Activated CD4-positive, alpha-beta memory T cell treated with anti-CD3 and anti-CD28 coated beads for 36 hours (primary cell): ENCODE measurements at places on chromosomes 13 and 19. TPM values are rescaled to one million over a fixed set of nuclear protein-coding genes. Genes with fewer than 3 reads are reported as not detected.

DNA sequence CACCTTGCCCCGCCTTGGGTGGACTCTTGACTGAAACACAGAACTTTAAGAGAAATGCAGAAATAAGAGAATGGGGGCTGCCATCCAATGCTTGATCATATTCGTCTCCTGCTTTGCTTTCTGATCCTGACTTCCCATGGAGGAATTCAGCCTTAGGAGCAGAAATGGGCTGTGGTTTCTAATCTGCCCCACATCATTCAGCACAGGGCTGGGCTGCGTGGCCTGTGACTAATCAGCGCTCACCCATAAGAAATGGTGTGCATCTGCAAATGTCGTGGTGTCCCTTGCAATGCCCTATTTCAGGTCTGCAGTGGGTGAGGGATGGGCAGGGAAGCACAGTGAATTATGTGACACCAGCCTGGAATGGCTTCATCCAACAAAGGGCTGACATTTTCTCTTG is 60.7 kb upstream of the URI1 start:
- H3K4me1 ChIP-seq = peaks cover under 1% of the 10 kb centered on the region
- no peaks in the 10 kb centered on the region for H3K36me3 ChIP-seq
- H3K27me3 ChIP-seq = peaks cover 3% of the 10 kb centered on the region
- no peak for DNase-seq
- H3K4me3 ChIP-seq = no peak overlapping the region

Gene C1QTNF9B
- not detected for total RNA-seq

DNA sequence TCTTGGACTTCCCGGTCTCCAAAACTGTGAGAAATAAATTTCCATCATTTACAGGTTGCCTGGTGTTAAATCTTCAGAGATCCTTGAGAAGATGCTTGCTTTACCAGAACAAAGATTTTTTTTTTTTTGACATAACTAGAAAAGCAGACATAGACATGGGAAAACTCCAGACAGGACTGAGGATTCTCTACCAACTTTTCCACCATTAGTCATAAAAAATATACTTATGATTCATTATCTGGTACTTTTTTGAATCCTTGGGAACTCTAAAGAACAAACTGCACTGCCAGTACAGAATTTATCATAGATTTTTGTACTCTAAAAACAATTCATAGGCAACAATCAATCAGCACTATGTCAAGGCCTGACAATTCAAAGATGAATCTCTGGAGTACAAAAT is 487.6 kb downstream of the EFNB2 start:
- no peaks in the 10 kb centered on the region for H3K36me3 ChIP-seq
- no peaks in the 10 kb centered on the region for H3K27me3 ChIP-seq
- DNase-seq = no peak
- H3K27ac ChIP-seq = no peak overlapping the region

GRCh38 chr19:2329149-2329478 is 630 bp downstream of the SPPL2B start:
- no peaks in the 10 kb centered on the region for H3K27me3 ChIP-seq
- peaks cover 31% of the 10 kb centered on the region for H3K36me3 ChIP-seq
- peak overlapping the region; percentile 99 for H3K4me3 ChIP-seq
- peaks cover 53% of the 10 kb centered on the region for H3K4me1 ChIP-seq

DNA sequence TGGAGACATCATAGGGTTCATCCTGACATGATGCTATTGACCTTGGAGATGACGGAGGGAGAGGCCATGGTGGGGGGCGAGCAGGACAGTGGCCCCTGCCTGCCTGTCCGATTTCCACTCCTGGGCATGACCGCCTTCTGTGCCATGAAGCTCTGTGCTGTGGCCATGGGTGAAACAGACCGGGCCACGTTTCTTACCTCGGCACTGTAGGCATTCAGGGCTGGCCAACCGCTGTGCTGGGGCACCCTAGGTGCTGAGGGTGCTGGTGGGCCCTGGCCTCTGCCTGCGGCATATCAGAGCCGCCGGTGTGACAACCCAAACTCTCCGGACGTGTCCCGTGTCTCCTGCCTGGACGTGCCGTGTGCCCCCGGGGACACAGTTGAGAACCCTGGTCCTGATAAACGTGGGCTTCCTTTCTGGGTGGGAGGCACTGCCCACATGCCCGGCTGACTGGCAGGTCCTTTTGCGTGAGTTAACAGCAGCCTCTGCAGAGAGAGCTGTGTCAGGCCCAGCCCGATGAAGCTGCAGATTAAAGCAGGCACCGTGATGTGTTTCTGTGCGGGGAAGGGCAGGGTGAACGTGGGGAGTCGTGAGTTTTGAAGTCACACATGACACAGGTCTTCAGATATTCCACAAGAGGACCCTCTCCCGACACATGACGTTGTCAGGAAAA is 46.5 kb downstream of the TMEM255B start:
- H3K4me1 ChIP-seq = no peaks in the 10 kb centered on the region
- DNase-seq = no peak
- H3K4me3 ChIP-seq = no peak overlapping the region
- H3K27ac ChIP-seq = no peak overlapping the region
- H3K36me3 ChIP-seq = peaks cover 3% of the 10 kb centered on the region

DNA sequence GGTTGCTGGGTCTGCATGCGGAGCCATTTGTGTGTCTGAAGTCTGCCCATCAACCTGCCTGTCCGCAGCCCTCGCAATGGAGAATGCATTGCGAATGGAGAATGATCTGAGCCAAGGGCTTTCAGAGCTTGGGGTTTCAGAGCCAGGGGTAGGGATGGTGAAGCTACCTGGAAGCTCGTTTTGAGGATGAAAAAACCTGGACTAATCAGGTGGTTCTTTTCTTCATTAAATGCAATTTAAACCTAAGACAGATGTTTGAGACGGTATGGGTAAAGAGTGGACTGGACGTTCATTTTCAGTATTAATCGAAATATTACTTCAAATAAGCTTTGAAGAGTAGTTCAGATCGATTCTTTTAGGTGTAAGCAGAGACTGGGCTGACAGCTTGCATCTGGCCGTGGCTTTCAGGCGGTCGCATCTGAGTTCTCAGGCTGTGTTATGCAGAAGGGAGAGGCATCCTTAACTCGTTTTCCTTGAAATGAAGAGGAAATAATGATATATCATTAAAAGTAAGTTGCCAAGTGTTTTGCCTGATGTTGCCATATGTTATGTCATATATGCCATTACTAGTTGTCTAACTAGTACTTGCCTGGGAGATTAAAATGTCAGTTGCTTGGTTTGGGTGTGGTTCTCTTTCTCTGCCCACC is 801 bp downstream of the MCF2L start:
- H3K36me3 ChIP-seq = no peaks in the 10 kb centered on the region
- H3K4me1 ChIP-seq = peaks cover 18% of the 10 kb centered on the region
- peak overlapping the region; percentile 82 for H3K4me3 ChIP-seq
- no peaks in the 10 kb centered on the region for H3K27me3 ChIP-seq
- no peak for DNase-seq

DNA sequence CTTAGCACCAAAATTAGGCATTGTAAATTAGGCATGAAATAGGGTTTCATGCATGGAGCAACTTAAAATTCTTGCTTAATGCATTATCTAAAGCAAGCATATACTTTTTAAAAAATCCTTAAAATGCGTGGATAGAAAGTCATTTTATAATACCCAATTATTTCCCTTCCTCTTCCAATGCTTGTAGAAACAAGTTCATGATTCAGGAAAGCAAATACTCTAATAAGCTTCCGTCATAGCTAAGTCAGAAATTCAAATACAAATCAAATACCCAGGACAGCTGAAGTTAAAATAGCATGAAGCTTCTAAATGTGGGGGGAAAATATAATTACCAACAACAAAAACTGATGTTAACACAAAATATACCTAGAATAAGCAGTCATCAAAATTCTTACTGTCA is 89.1 kb downstream of the COL4A1 start:
- no peaks in the 10 kb centered on the region for H3K36me3 ChIP-seq

DNA sequence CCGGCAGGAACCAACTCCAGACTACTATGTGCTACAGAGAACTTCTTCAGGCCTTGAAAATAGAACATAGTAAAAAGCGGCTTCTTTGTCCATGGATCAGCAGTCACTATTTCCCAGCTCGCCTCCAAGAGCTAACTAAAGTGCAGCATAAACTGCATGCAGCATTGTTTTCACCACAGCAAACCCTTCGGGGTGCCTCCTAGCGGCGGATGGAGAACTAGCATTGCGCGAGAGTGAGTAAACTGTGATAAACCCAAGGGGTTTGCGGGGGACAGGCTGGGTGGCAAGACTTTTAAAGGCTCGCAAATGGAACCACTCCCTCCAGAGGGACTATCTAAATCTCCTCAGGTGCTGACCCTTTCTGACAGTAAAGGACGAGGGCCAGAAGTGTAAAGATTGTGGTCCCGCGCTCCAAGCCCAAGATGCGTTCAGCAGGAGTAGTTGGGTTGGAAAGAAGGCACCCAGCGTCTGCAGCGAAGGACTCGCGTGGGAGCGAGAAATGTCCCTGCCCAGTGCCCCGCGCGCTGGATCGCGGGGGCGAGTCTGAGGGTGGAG is 21.5 kb upstream of the SGCG start:
- H3K4me3 ChIP-seq = no peak overlapping the region
- peaks cover 34% of the 10 kb centered on the region for H3K27me3 ChIP-seq
- H3K4me1 ChIP-seq = peaks cover 8% of the 10 kb centered on the region
- no peaks in the 10 kb centered on the region for H3K36me3 ChIP-seq
- peak; percentile 44 for DNase-seq

GRCh38 chr13:110353339-110353977 is 46.4 kb downstream of the COL4A2 start:
- no peaks in the 10 kb centered on the region for H3K36me3 ChIP-seq
- no peaks in the 10 kb centered on the region for H3K4me1 ChIP-seq
- DNase-seq = no peak
- H3K27me3 ChIP-seq = peaks cover 2% of the 10 kb centered on the region
- no peak overlapping the region for H3K4me3 ChIP-seq
- H3K27ac ChIP-seq = no peak overlapping the region

Gene ZNF284
- total RNA-seq = 1.1 TPM

- H3K36me3 ChIP-seq = no peaks in the 10 kb centered on the region
- no peaks in the 10 kb centered on the region for H3K27me3 ChIP-seq
- H3K27ac ChIP-seq = no peak overlapping the region
- peaks cover 5% of the 10 kb centered on the region for H3K4me1 ChIP-seq
- no peak for DNase-seq
- H3K4me3 ChIP-seq = no peak overlapping the region
These were observed 62.5 kb downstream of the RFX2 start for GRCh38 chr19:6047741-6048251.

- H3K27me3 ChIP-seq = no peaks in the 10 kb centered on the region
- DNase-seq = no peak
- H3K4me1 ChIP-seq = no peaks in the 10 kb centered on the region
- H3K36me3 ChIP-seq = no peaks in the 10 kb centered on the region
- H3K4me3 ChIP-seq = no peak overlapping the region
These were observed 99.0 kb upstream of the HTR2A start for GRCh38 chr13:46995874-46996273.

- peak; percentile 87 for DNase-seq
- peaks cover 11% of the 10 kb centered on the region for H3K4me1 ChIP-seq
- no peak overlapping the region for H3K4me3 ChIP-seq
- no peaks in the 10 kb centered on the region for H3K27me3 ChIP-seq
- no peak overlapping the region for H3K27ac ChIP-seq
- H3K36me3 ChIP-seq = no peaks in the 10 kb centered on the region
These were observed 20.1 kb downstream of the C19orf12 start for GRCh38 chr19:29694669-29695627.

DNA sequence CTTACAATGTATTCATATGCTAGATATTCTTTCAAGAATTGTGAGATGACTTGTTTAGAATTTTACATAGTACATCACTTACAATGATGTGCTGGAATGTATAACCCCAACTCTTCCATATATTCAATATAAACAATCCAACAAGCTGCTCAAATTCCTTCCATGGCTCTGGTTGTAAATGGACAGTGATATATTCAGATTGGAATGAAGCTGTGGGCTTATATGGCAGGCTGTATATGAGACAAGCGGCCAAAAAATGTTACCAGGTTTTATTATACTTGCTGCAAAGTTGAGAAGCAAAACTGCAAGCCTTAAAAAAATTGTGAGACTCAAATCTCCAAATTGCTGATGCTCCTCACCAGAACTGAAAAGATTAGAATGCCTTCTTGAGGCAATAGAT is 83.6 kb upstream of the KLF12 start:
- no peaks in the 10 kb centered on the region for H3K27me3 ChIP-seq
- H3K27ac ChIP-seq = no peak overlapping the region
- peaks cover 9% of the 10 kb centered on the region for H3K4me1 ChIP-seq
- no peak for DNase-seq
- no peaks in the 10 kb centered on the region for H3K36me3 ChIP-seq

DNA sequence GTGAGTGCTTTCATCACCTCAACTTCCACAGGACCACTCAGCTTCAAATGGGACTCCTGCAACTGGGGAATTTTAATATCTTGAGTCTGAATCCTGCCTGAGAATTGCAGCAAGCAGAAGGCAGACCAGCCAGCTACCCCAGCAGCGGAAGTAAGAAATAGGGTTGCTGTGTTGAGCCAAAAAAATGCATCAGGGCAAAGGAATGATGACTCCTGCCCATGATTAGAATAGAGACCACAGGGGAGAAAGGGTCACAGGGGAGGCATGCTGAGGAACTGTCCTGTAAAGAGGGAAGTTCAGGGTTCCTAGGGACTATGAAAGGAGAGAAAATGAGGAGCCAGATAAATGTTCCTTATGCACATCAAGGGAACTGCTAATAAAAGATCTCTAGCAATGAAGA is 370.2 kb downstream of the KCTD12 start:
- peaks cover 9% of the 10 kb centered on the region for H3K27me3 ChIP-seq
- H3K27ac ChIP-seq = no peak overlapping the region
- DNase-seq = no peak
- H3K4me3 ChIP-seq = no peak overlapping the region

Gene PSG2
- total RNA-seq = not detected

Gene ERFL
- 2.0 TPM for total RNA-seq

DNA sequence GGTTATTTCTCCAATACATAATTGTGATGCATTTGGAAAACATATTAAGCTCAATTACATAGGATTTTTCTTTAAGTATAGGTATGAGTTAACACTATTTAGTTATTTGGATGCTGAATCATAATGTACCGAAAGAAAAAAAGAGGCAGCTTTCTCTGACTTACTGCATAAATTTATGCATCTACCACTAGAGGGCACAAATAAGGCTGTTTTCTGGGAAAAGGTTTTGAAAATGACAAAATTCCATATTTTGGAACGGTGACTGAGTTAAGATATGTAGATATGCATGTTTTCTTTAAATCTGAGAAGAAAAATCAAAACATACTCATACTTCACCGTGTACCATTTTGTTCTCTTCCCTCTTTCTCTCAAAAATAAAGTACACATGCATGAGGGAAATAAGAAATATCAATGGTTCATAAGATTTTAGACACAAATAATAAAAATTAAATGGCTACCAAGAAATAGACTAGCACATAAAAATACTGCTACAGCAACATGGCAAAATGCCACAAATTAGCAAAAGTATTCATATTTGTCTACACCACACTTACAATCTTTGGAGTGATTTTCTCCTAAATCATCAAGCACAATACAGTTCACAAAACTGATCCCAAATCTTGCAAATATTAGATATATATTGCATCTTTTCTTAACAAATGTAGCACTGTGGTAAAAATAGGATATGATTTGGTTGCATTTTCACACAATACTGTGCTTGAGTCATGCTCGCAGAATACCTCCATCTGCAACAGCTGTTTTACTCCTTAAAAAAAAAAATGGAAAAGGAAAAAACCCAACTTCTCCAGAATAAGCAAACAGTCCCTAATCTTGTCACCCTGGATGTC is 260.0 kb downstream of the FGF14 start:
- no peaks in the 10 kb centered on the region for H3K4me1 ChIP-seq
- no peak for DNase-seq
- no peak overlapping the region for H3K27ac ChIP-seq
- H3K4me3 ChIP-seq = no peak overlapping the region
